Thymus (tissue), 14 donors: ENCODE measurements at places on chromosomes 2 and 18. TPM values are rescaled to one million over a fixed set of nuclear protein-coding genes. Genes with fewer than 3 reads are reported as not detected.

Gene SP140
- total RNA-seq = 6.6 TPM

Gene FBXO48
- total RNA-seq = 0.66 TPM

Gene TMEM185B
- 8.1 TPM for total RNA-seq

Gene LDLRAD4
- 80.0 TPM for total RNA-seq

Gene SULT1C4
- 3.6 TPM for total RNA-seq

Gene CIDEA
- 0.05 TPM for total RNA-seq

Gene C18orf32
- 26.6 TPM for total RNA-seq

Gene ELOA2
- total RNA-seq = not detected

Gene TMEM169
- 1.1 TPM for total RNA-seq

Gene ACAA2
- 44.5 TPM for total RNA-seq

DNA sequence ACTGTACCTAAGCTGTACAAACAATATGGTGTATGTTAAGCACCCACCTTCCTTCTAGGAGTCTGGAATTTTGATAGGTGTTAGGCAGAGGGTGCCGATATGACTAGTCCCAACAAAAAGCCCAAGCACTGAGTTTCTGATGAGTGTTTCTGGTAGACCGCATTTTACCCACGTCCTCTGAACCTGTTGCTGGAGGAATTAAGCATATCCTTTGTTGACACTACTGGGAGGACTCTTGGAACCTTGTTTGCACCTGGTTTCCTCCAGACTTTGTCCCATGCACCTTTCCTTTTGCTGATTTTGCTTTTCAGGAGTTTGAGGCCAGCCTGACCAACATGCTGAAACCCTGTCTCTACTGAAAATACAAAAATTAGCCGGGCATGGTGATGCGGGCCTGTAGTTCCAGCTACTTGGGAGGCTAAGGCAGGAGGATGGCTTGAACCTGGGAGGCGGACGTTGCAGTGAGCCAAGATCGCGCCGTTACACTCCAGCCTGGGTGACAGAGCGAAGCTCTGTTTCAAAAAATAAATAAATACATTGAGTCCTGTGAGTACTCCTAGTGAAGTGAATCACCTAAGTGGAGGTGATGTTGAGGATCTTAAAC, 11.4 kb upstream of the SPAST start:
- no peaks in the 10 kb centered on the region for H3K4me1 ChIP-seq
- no peaks in the 10 kb centered on the region for H3K36me3 ChIP-seq
- H3K27me3 ChIP-seq = no peaks in the 10 kb centered on the region
- no peak overlapping the region for H3K4me3 ChIP-seq
- DNase-seq = no peak

DNA sequence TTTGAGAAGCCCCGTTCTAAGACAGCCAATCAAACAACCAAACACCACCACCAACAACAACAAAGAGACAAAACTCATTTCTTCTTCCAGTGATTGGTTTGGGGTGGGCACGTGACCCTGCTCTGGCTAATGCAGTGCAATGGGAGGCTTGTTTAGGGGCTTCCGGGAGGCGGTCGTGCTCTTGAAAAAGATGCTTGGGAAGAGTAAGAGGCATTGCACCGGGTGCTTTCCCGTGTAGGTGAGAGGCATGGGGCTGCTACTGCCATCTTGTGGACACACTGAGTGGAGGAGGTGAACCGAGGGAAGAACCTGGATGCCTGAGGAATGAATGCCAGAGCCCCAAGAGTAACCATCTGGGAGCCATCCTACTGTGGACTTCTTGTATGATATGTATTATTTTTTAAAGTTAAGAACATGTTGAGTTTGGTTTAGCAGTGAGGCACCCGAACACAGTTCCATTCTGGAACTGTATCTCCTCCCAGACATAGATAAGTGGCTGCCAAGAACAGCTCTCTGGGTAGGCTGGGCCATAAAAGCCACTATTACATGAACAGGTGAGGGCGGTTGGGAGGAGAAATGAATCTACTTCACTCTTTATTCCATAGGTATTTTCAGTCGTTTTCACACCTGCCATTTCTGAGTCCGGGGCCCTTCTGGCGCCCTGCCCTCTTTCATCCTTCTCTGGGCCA, 19.1 kb upstream of the ARHGAP25 start:
- H3K27me3 ChIP-seq = no peaks in the 10 kb centered on the region
- H3K4me3 ChIP-seq = no peak overlapping the region
- no peak for DNase-seq
- peaks cover 32% of the 10 kb centered on the region for H3K4me1 ChIP-seq
- H3K36me3 ChIP-seq = no peaks in the 10 kb centered on the region

DNA sequence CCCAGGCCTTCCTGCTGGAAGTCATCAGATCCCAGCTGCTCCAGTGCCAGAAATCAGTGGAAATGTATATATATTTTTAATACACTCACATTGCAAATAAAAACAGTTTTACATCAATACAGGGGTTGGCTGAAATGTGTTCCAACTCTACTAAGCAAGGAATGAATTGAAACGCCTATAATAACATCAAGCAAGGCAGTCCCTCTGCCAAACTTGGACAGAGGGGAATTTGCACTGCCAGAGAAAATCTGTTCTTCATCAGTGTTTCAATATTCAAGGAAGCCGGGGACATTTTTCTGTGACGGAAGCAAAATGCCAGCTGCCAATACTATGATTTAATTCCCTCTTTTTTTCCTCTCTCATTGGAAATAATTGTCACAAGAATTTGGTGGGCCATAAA, 335.3 kb downstream of the TNS1 start:
- no peak overlapping the region for H3K4me3 ChIP-seq
- H3K27ac ChIP-seq = no peak overlapping the region
- H3K4me1 ChIP-seq = no peaks in the 10 kb centered on the region
- DNase-seq = no peak
- no peaks in the 10 kb centered on the region for H3K27me3 ChIP-seq

DNA sequence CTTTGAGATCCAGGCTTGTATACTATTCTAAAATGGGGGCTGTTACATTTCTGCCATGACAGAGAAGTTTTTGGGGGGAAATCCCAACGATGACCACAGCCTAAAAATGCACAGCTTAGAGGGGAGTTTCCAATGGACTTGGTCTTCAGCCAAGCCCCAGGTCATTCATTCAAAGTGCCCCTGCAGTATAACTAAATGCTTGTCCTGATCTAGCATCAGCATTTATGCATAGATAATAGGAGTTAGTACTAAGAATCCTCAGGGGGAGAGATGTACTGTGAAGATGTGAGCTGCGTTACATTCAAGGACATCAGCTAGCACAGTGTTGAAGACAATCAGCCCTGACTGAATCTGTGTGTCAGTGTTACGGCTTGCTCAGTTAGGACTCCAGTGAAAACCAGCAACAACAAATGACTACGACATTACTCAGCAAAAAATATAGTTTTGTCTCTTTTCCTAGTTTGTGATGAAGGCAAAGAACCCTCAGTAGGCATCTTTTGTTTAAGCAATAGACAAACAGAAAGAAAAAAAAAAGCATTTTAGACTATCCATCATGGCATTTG, 160.9 kb downstream of the ZEB2 start:
- no peaks in the 10 kb centered on the region for H3K36me3 ChIP-seq
- no peaks in the 10 kb centered on the region for H3K4me1 ChIP-seq
- H3K27me3 ChIP-seq = no peaks in the 10 kb centered on the region
- H3K4me3 ChIP-seq = no peak overlapping the region

DNA sequence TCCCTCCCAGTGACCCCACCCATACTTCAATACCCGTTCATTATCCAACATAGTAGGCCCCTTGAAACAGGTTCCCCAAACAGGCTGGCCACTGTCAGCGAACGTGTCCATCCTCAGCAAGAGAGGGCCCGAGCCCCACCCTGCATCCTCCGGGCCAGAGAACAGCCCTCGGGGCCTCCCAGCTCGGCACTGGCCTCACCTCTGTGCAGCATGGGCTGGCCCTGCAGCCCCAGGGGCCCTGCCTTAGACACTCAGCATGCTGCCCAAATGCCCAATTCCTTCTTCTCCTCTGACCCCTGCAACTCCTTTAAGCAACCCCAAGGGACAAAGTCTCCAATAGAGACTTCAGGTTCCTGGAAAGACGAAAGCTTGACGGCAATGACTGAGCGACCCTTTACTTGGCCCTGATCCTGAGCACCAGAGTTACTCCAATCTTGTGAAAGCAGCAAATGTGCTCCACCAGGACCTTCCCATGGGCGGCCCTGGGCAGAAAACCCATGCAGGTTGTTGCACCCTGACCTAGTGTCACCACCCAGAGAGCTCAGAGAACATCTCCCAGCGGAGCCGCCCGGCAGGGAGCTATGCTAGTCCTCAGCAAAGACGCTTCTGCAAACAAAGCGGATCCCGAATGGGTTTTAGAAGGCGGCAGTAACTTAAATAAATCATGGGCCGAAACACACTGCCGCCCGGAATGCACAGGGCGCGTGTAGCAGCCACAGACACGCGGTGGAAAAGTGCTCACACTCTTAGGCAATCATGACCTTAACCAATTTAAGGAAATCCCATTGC, 782 bp downstream of the COL6A3 start:
- H3K4me3 ChIP-seq = no peak overlapping the region
- peaks cover 16% of the 10 kb centered on the region for H3K27me3 ChIP-seq
- H3K27ac ChIP-seq = peak overlapping the region; percentile 36
- no peak for DNase-seq

GRCh38 chr2:165791421-165792103, 2.5 kb downstream of the GALNT3 start:
- H3K27ac ChIP-seq = no peak overlapping the region
- DNase-seq = no peak
- peaks cover 20% of the 10 kb centered on the region for H3K27me3 ChIP-seq
- no peaks in the 10 kb centered on the region for H3K36me3 ChIP-seq
- H3K4me3 ChIP-seq = no peak overlapping the region
- H3K4me1 ChIP-seq = peaks cover 15% of the 10 kb centered on the region

GRCh38 chr18:49573835-49574234, 12.0 kb downstream of the LIPG start:
- H3K36me3 ChIP-seq = no peaks in the 10 kb centered on the region
- no peaks in the 10 kb centered on the region for H3K4me1 ChIP-seq
- H3K4me3 ChIP-seq = no peak overlapping the region
- DNase-seq = no peak

DNA sequence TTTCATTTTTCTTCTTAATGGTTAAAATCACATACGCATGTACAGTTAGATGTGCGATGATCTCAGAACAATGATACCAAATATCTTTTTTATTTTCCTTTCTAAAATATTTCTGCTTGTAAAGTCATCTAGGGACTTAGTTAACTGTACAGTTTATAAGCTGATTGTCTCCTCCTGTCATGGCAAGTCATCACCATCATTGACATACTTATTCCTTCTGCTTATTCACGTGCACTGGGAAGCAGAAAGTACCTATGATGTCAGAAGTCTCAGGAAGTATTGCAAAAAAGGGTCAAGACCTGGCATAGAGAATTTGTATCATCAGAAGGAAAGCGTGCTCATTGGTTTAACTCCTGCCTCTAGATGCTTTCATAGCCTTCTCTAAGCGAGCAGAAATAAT, 154.2 kb downstream of the DSC3 start:
- no peak for DNase-seq
- H3K27me3 ChIP-seq = no peaks in the 10 kb centered on the region
- no peaks in the 10 kb centered on the region for H3K4me1 ChIP-seq
- no peaks in the 10 kb centered on the region for H3K36me3 ChIP-seq
- no peak overlapping the region for H3K4me3 ChIP-seq

- no peak overlapping the region for H3K4me3 ChIP-seq
- peaks cover 97% of the 10 kb centered on the region for H3K27me3 ChIP-seq
- no peak for DNase-seq
- no peaks in the 10 kb centered on the region for H3K36me3 ChIP-seq
Measured at GRCh38 chr18:22167471-22168241, 1.7 kb upstream of the GATA6 start.

DNA sequence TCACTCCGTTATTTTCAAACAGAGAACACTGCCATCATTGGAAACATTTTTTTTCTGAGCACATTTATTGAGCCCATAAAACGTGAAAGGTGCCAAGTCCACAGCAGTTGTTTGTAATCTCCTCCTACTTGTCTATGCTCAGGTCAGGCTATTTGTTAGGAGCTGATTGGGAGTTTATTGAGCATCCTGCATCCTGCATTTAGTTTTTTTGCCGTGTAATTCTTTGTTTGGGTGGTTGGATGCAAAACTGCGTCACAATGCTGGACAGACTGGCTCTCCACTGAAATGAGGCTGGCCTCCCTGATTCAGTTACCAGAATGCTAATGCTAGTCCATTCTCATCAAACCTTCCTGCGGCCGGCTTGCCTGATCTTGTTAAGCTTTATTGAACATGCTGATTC, 71.4 kb downstream of the RAPGEF4 start:
- no peaks in the 10 kb centered on the region for H3K27me3 ChIP-seq
- DNase-seq = no peak
- H3K4me1 ChIP-seq = peaks cover 11% of the 10 kb centered on the region
- H3K4me3 ChIP-seq = no peak overlapping the region

DNA sequence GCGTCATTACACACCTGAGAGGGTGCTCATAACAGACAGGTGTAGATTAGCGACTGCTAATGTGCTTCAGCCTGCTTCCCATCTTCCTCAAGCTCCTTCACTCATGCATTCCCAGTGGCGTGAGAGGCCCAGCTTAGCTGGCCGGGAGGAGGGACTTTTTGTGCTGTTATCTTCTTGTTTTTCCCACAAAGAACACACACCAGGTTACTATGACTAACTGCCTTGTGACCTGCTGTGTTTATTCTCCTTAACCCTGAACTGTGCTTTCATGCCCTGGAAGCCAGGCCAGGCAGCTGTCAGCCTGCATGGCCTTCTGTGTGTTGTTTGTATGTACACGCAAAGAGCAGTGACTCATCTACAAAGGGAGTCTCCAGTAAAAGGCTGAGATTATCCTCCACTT, 143.8 kb downstream of the PIEZO2 start:
- H3K4me3 ChIP-seq = no peak overlapping the region
- no peaks in the 10 kb centered on the region for H3K27me3 ChIP-seq
- no peaks in the 10 kb centered on the region for H3K4me1 ChIP-seq
- H3K36me3 ChIP-seq = no peaks in the 10 kb centered on the region
- no peak for DNase-seq
